SW480 (cell line): ENCODE measurements at places on chromosomes 11 and 22.

GRCh38 chr11:60235321-60235720 is 7.6 kb downstream of the MS4A4E start:
- no peak for DNase-seq

DNA sequence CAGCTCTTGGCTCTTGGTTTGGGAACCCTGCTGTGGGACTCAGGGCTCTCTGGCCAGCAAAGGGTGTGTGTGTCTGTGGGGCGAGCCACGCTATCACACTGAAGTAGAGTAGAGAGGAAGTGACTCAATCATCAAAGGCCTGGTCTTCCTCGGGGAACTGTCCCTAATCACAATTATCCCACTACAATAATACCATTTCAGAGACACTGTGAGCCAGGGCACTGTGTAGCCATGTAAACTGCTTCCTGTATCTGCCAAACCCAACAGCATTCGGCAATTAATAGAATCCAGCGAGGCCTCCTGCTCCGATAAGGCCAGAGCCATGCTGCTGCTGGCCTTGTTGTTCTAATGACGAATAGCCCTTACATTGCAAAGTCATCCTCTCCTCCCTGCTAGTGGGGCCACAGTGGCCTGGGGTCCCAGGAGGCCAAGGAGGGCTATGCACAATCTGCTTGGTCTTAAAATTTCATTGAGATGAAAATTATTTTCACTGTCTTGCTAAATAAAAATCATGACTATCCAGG is 49.8 kb upstream of the LMO2 start:
- DNase-seq: peak; percentile 93

DNA sequence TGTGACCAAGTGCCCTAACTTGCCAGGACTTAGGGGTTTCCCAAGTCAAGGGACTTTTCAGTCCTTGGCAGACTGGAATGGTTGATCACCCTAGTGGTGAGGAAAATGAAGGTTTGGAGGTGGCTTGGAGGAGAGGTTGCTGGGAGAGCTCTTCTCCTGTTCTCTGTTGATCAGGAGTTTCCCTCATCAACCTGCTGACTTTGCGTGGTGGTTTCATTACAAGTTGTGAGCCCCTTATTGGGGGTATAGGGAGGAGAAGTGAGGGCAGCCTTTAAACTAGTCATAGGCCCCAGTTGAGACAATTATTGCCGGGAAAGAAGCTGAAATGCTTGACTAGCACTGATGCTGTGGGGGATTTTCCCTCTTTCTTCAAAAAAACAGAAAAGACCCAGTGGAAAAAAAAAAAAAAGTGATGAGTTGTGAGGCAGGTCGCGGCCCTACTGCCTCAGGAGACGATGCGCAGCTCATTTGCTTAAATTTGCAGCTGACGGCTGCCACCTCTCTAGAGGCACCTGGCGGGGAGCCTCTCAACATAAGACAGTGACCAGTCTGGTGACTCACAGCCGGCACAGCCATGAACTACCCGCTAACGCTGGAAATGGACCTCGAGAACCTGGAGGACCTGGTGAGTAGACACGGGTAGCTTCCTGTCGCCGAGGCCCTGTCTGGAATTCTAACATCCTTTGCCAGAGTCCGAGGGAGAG is at the start of gene CXCR5:
Gene CXCR5, plus strand, starts transcription at position 525 of the 704 bp plus-strand sequence. Its CDS starts 50 bp downstream, at position 575.
- DNase-seq: no peak

DNA sequence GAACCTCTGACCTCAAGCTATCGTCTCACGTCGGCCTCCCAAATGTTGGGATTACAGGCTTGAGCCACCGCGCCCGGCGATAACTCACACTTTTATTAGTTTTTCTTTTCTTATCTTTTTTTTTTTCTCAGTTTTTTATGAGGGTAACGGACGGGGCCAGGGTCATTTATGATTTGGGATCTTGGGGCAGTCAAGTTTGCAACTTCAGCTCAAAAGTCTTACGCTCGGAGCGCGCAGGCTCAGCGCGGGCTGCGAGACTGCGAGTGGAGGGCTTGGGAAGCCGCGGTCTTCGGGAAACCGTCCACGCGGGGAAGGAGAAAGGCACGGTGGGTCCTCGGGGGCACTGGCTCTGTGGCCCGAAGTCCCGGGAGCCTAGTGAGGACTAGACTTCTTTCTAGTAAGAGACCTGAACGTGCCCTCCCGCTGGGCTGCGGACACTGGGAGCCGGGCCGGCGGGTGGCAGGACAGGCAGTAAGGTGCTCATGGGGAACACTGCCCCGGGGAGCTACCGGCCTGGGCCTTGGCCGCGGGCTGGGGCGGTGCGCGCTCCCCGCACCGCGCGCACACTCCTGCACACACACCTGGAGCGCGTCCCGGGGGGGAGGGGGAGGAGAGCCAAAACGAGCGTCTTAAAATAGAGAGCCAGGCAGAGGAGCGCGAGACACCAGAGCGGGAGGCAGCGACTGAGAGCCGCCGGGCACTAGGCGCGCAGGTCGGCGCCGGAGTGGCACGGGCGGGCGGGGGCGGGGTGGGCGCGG is 476 bp upstream of the BARX2 start:
- peak; percentile 77 for DNase-seq

DNA sequence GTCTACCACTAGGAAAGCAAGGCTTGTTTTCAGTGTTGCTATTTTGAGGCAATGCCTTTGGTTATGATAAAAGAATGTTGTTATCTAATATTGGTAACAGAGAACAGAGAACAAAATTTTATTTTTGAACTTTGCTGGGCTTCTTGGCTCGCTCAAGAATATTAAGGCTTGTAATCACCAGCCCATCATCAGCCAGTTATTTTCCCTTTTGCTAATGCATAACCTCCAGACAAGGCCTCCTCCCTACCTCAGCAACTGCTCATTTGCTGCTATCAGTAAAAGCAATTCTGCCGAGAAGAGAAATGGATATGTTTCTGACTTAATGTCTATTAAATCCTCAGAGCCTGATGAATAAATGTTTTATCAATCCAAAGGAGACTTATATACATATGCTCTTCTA is 8.9 kb downstream of the MTMR2 start:
- no peak for DNase-seq

GRCh38 chr22:36149441-36149840 is 11.1 kb downstream of the APOL3 start:
- no peak for DNase-seq

DNA sequence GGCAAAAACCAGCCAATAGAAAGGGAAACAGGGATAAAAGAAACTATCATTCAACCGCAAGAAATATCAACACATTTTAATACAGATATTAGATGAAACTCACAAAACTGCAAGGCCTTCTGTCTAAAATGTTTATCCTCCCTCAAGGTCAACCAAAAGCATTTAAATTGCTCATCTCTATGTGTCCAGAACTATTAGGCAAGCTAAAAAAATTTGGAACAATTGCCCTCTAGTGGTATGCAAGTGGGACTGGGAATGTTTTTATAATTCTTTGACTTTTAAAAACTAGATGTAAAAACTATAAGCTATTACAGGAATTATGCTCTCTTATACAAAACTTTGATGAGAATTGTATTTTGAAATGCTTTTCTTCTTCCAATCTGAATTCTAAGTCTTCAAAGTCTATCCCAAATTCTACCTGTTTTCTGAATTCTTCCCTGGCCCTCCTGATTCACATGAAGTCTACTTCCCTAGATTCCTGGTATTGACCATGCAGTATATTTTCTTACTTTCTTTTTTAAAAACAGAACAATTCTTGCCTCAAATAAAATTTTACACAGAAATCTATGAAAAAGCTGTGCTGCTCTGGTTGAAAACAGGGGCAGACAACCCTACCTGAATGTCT is 4.9 kb downstream of the CWC15 start:
- DNase-seq: peak; percentile 34

- DNase-seq: peak; percentile 13
Observed at GRCh38 chr11:60345489-60345888, 18.4 kb downstream of the MS4A6E start.

GRCh38 chr11:3905080-3905953 is 49.9 kb downstream of the STIM1 start:
- DNase-seq: peak; percentile 95

GRCh38 chr11:2980168-2980840 is 11.8 kb downstream of the NAP1L4 start:
- DNase-seq: no peak

- no peak for DNase-seq
Observed at GRCh38 chr22:28425211-28425610, 254.4 kb downstream of the TTC28 start.

DNA sequence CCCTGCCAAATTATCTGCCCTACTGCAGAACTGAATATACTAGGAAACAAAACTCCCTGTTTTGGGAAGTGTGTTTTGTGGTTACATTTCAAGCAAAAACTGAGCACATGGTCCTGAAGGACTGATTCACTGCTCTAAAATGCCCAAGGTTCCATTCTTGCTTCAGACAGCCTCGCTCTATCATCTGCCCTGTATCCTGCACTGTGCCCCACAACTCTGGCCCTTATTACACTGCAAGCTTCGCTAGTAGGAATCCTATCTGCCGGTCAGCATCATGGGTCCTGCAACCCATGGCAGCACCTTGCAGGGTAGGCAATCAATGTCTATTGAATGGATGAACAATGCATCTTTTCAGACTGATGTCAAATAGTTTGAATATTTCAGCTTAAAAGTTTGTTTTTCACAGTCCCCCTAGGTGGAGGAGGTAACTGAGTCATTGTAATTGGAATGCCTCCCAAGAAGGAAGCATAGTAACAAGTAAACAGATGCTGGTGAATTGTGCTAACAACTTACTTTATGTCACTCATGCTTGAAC is 21.3 kb downstream of the LAYN start:
- DNase-seq: peak; percentile 13

DNA sequence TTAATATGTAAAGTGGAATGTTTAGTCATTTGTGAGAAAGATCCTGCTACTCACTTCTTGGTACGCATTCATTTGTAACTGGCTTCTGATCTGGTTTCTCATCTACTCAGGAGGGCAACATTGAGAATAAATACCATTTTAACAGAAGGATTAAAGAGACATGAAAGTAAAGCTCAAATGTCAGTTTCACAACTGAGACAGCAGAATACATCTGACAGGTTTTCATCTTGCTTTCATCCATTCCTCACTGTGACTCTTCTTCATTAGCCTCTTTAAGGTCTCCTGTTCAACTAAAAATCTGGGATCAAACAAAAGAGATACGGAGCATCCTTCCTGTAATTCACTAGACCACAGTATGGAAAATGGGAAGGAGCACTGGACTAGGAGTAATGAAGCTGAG is 31.4 kb upstream of the CCDC89 start:
- no peak for DNase-seq

- DNase-seq: peak; percentile 47
Observed at GRCh38 chr11:13826505-13827278, 135.8 kb upstream of the SPON1 start.

DNA sequence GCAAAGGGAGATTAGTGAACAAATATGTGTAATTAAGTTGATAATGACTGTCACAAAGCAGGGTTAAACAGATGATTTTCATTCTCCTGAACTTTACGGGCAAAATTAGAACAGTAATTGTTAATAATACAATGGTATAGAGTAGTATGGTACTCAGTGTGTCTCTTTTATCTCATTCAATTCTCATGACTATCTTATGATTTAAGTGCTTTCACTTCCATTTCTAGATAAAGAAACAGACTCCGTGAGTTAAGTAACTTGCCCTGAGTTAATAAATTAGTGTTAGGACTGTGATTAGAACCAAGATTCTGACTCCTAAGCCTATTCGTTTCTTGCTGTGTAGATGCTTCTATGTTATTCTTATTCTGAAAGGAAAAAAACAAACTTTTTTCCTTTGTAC is 22.0 kb downstream of the PIH1D2 start:
- DNase-seq: no peak

DNA sequence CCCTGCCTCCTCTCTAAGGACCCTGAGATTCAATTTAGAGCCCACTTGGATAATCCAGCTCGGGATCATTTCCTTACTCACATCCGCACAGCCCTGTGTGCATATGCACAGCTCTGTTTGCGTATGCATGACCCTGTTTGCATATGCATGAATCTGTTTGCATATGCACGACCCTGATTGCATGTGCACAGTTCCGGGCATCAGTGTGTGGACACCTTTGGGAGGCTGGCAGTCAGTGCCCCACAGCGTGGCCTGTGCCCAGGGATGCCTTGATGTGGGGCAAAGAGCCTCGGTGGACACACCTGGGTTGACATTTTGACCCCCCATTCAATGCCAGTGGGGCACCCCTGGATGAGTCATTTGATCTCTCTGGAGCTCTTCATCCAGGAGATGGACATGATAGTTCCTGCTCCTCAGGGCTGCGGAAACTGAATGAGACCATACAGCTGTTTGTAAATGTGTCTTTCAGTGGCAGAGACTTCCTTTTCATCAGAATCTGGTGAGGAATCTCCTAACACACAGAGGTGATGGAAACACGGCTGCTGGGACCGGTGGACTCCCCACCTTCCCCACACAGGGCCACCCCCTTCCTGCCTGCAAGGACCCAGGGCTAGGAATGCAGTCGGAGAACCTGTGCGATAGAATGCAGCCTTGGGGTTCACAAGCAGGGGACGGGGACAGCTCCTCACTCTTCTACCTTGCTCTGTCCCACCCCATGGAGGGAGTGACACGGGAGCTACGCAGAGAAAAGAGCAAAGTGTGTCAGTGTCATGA is 41.2 kb downstream of the MYEOV start:
- no peak for DNase-seq

DNA sequence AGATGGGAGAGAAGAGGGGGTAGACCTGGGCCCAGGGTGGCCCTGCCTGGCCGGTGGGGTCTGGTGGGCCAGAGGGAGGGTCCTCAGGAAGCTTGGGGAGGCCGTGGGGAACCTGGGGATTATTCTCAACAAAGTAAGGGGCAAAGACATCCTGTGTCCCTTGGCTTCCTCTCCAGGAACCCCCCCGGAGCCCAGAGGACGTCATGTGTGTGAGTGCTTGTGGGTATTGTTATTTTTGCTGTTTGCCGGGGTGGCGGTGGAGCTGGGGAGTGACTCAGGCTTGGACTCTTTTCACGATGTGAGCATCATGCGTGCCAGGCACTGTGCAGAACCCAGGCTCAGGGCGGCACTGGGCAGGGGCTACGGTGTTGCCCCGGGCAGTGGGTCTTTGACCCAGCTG is 982 bp upstream of the SHANK3 start:
- no peak for DNase-seq

GRCh38 chr22:39179841-39180335 is 27.4 kb upstream of the CBX7 start:
- no peak for DNase-seq

DNA sequence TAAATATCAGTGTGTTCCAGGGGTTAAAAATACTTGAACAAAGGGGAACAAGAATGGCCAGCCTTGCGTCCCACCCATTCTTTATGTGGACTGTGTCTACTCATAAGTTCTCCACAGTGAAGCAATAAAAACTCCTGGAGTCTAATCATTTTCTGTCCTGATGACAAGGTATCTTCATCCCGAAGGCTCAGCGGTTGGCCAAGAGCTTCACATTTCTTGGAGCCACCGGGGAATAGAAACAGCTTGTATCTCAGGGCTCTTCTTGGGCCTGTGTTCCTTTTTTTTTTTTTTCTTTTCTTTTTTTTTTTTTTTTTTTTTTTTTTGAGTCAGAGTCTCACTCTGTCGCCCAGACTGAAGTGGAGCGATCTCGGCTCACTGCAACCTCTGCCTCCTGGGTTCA is 36.8 kb upstream of the ADORA2A start:
- DNase-seq: no peak

- DNase-seq: no peak
Observed at GRCh38 chr11:18285841-18286240, 19.8 kb downstream of the SAA1 start.

- DNase-seq: no peak
Observed at GRCh38 chr22:42427167-42427566, 5.0 kb downstream of the NFAM1 start.

GRCh38 chr22:50537765-50538164 is 7.9 kb upstream of the KLHDC7B start:
- no peak for DNase-seq

- DNase-seq: no peak
Observed at GRCh38 chr22:47161631-47162030, 399.2 kb downstream of the TBC1D22A start.
